Mesenteric fat pad (tissue), 1 donor: ENCODE measurements at places on chromosomes 12 and 14. TPM values are rescaled to one million over a fixed set of nuclear protein-coding genes. Genes with fewer than 3 reads are reported as not detected.

DNA sequence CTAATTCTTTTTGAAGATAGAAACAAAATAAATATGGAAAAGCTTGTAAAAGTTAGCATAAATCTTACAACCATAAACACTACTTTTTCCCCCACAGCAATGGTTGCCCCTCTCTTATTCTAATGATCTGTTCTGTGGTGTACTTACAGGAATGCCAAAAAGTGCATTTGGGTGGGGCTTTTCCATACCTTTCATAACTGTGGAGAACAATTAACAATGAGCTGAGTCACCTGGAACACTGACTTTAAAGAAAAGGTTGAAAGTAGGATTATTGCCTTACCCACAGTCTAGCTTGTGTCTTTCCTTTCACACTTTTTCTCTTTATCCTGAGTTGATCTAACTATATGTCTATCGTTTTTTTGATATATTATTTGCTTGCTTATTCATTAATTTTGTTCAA, 86.9 kb downstream of the TPH2 start:
- no peak for DNase-seq

The CLEC2A gene
- not detected for total RNA-seq

The C12orf42 gene
- not detected for total RNA-seq

DNA sequence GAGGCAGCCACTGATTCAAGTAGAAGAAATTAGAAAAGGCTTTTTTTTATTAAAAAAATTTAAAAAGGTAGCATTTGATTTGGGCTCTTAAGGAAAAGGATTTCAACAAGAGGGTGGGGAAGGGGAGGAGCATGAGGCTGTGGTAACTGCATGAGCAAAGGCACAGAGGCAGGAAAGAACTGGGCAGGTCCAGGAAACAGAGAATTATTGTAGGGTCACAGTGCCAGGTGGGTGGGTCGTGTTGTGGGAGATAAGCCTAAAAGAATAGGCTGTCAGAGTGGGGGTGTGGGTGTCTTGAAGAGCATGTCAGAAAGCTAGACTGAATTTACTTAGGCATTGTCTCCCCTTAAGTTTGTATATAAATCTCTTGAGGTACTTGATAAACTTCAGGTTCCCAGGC, 7.8 kb downstream of the LIMA1 start:
- DNase-seq: no peak

DNA sequence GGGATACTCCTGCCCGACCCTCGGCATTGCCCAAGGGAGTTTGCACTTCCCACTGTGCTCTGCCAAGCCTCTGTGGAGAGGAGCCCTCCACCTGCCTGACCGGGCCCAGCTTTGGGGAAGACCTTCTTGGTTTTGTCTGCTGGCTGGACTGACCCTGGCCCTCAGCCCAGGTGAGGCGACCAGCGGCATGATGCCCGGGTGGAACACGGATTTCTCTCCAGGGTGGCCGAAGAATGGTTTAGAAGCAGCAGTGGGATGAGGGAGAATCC, 15.6 kb downstream of the ZBTB42 start:
- DNase-seq: no peak

GRCh38 chr12:57127101-57127725, 1.1 kb upstream of the LRP1 start:
- no peak for DNase-seq

The OAS2 gene
- 36.6 TPM for total RNA-seq

- DNase-seq: no peak
These were observed 2.9 kb downstream of the ABHD12B start for GRCh38 chr14:50874757-50875156.

- DNase-seq: no peak
These were observed 345.6 kb downstream of the PAWR start for GRCh38 chr12:79344855-79345847.

The DIO2 gene
- total RNA-seq: 3.3 TPM

The LRTM2 gene
- total RNA-seq: not detected

GRCh38 chr14:54550514-54550913, 16.4 kb upstream of the SAMD4A start:
- no peak for DNase-seq

GRCh38 chr12:124142395-124143035, 152.4 kb upstream of the RFLNA start:
- DNase-seq: no peak

DNA sequence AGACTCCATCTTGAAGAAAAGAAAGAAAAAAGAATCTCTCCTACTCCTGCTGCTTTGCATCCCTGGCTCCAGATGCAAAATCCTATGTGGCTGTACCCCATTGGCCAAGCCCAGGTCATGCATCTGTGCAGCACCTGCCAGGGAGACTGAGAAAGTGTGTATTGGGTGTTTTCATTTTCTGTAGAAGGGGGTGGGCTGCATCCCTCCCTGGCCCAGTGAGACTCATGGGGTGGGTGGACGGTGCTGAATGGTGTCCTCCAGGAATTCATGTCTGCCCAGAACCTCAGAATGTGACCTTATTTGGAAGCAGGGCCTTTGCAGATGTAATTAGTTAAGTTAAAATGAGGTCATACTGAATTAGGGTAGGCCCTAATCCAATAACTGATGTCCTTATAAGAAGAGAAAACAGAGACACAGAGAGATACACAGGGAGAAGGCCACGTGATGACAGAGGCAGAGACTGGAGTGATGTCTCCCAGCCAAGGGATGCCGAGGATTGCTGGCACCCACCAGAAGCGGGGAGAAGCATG, 23.2 kb downstream of the MOAP1 start:
- DNase-seq: no peak

GRCh38 chr12:125169870-125170269, 104.6 kb downstream of the AACS start:
- DNase-seq: no peak

GRCh38 chr12:92859650-92860386, 69.3 kb downstream of the EEA1 start:
- no peak for DNase-seq

- DNase-seq: no peak
These were observed 50.0 kb downstream of the PPFIBP1 start for GRCh38 chr12:27573972-27574371.

- DNase-seq: no peak
These were observed 80.3 kb upstream of the NOS1 start for GRCh38 chr12:117441751-117442150.

DNA sequence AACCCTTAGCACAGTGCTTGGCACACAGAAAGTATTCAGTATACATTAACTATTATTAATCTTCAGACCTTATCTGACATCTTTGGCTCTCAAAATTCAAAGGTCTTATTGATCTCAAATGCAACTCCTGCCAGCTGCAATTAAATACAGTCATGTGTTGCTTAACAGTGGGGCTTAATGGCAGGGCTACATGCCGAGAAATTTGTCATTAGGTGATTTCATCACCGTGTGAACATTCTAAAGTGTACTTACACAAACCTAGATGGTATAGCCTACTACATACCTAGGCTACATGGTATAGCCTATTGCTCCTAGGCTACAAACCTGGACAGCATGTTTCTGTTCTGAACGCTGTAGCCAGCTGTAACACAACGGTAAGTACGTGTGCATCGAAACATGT, 156.3 kb upstream of the TMCC3 start:
- no peak for DNase-seq
